Frontal cortex (tissue), 4 donors: ENCODE measurements at places on chromosomes 5 and 9. TPM values are rescaled to one million over a fixed set of nuclear protein-coding genes. Genes with fewer than 3 reads are reported as not detected.

The HMCN2 gene
- under 0.01 TPM for total RNA-seq

The TRIM7 gene
- total RNA-seq = 2.0 TPM

The FCN1 gene
- 0.82 TPM for total RNA-seq

The TPPP gene
- 13.5 TPM for total RNA-seq

The GPR150 gene
- total RNA-seq = not detected

The FST gene
- total RNA-seq = 1.2 TPM

DNA sequence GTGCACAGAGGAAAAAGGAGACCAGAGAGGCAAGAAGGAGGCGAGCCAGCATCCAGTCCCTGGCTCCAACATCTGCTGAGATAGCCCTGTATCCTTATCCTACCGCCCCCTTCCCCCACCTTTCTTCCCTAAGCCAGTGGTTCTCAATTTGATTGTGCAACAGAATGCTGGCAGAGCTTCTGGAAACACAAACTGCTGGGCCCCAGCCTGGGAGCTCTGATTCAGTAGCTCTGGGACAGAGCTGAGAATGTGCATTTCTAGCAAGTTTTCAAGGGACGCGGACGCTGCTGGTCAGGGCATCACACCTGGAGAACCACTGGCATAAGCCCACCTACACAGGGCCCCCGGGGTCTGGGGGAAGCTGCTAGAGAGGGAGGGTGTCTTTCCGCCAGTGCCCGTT lies 21.1 kb downstream of the AK8 start:
- DNase-seq = no peak

GRCh38 chr5:93039888-93040287 lies 541.1 kb downstream of the NR2F1-AS1 start:
- no peak for DNase-seq

DNA sequence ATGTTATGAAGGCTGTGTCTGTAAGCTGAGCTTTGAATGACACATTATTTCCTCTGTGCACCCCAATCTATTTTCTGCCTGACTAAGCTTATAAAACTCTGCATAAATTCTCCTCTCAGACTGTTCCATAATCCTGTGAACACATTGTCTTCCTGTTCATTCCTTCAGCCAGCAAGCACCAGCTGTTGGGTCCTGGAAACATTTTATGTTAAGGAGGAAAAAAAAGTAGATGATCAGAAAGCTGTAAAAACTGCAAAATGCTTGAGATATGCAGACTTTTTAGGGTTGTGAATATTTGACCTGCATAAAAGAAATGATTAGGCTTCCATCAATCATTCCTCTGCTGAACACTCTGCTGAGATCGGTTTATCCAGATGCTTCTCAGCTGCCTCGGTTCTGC lies 1246.0 kb upstream of the DMAC1 start:
- no peak for DNase-seq

GRCh38 chr5:122639033-122639432 lies 135.8 kb upstream of the SNX2 start:
- DNase-seq = no peak

GRCh38 chr5:107652839-107653607 lies 17.7 kb downstream of the EFNA5 start:
- DNase-seq = no peak

GRCh38 chr5:81265101-81265500 lies 32.0 kb downstream of the CKMT2 start:
- no peak for DNase-seq
